Aortic smooth muscle cell (primary cell): ENCODE measurements at places on chromosomes 6 and 20. TPM values are rescaled to one million over a fixed set of nuclear protein-coding genes. Genes with fewer than 3 reads are reported as not detected.

The ACOT13 gene
- total RNA-seq: 9.9 and 11.6 TPM in 2 replicates

The VGLL2 gene
- not detected in 2 replicates for total RNA-seq

The WFDC2 gene
- not detected in 2 replicates for total RNA-seq

The SIM1 gene
- total RNA-seq: under 0.01 TPM in 1 of 2 replicates, not detected in the other

The ANKRD66 gene
- total RNA-seq: not detected in 2 replicates

The PBOV1 gene
- total RNA-seq: not detected in 2 replicates

The ESR1 gene
- total RNA-seq: 3.9 and 5.4 TPM in 2 replicates

The ABCF1 gene
- 34.1 and 49.5 TPM in 2 replicates for total RNA-seq

The TSPO2 gene
- total RNA-seq: not detected in 2 replicates

The HUS1B gene
- total RNA-seq: 0.66 and 0.99 TPM in 2 replicates

The NINL gene
- 7.0 and 9.6 TPM in 2 replicates for total RNA-seq

The RFX6 gene
- not detected in 2 replicates for total RNA-seq
